Activated naive CD4-positive, alpha-beta T cell treated with anti-CD3 and anti-CD28 coated beads, Interleukin-2, amount 50 U/mL, for 72 hours (primary cell): ENCODE measurements at places on chromosomes 16 and 17. TPM values are rescaled to one million over a fixed set of nuclear protein-coding genes. Genes with fewer than 3 reads are reported as not detected.

NOG gene
- total RNA-seq: 15.7 TPM

IRX5 gene
- total RNA-seq: not detected

DNA sequence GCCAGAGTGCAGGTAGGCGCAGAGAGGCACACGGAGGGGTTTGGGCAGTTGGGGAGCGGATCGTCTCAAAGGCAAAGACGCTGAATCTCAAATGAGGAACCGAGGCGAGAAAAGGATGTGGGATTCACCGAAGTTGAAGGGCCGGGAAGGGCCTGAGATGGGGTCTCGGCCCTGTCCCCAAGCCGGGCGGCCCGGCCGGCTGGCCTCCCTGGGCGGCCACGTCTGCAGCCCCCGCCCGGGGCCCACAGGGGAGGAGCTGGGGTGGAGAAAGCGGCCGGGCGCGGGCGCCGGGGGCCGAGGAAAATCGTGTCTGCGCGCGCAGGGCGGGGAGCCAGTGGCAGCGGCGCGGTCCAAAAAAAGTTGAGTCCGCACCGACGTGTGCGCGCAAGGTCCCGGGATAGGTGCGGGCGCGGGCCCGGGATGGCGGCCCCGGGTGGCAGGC, 458 bp downstream of the SLC12A4 start:
- no peak for DNase-seq

GRCh38 chr16:86499889-86500707, 10.2 kb upstream of the FOXF1 start:
- no peak for DNase-seq

GRCh38 chr16:10859020-10859419, 18.0 kb upstream of the CIITA start:
- no peak for DNase-seq

GRCh38 chr17:48729335-48730239, 1.0 kb upstream of the HOXB13 start:
- no peak for DNase-seq

- DNase-seq: no peak
These were observed 11.8 kb downstream of the JPT2 start for GRCh38 chr16:1689853-1690252.

DNA sequence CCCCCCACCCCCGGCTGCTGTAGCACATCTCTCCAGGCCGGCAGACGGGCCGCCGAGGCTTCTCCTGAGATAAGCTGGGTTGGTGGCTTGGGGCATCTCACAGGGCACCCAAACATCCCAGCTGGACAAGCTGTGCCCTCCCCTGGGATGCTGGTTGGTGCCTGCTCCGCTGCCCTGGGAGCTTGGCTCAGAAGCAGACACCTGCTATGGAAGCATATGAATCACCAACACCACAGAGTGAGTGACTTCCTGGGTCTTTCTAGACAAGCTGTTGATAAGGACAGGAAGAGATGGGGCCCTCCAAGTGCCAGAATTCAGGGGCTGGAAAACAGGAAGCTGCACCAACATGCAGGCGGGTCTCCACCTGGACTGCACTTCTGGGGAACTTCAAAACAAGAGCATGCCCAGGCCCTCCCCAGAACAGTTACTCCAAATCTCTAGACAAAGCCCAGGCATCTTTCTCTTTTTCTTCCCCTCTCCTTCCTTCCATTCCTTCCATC, 13.7 kb downstream of the C16orf95 start:
- no peak for DNase-seq

DNA sequence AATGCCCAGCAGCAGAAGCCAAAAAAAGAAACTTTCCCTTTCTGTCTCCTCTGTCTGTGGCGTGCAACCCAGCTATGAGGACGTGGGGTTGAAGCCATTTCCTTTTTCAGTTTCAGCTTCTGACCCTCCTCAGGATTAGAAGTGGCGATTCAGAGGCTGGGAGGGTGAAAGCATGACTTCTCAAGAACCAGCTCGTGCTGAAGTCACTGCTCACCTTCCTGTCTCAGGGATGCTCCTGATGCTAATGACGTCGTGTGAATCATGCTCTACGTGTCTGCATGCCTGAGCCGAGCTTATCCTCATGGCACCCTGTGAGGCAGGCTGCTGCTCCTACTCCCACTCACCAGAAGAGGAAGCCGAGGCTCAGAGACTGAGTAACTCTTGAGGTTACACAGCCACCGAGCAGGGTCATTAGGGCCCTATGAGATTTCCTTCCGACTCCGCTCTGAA, 5.7 kb upstream of the LPO start:
- DNase-seq: no peak

- DNase-seq: no peak
These were observed 20.0 kb downstream of the NDUFAF8 start for GRCh38 chr17:81259058-81259605.

DNA sequence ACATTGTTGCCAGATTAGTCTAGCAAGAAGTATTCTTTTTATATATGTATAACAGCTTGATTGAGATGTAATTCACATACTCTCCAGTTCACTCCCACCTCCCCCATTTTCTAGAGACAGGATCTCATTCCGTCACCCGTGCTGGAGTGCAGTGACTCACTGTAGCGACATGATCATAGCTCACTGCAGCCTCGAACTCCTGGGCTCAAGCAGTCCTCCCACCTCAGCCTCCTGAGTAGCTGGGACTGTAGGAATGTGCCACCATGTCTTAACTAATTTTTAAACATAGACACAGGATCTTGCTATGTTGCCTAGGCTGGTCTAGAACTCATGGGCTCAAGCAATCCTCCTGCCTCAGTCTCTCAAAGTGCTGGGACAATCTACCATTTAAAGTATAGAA, 3.3 kb upstream of the RSAD1 start:
- DNase-seq: no peak

DNA sequence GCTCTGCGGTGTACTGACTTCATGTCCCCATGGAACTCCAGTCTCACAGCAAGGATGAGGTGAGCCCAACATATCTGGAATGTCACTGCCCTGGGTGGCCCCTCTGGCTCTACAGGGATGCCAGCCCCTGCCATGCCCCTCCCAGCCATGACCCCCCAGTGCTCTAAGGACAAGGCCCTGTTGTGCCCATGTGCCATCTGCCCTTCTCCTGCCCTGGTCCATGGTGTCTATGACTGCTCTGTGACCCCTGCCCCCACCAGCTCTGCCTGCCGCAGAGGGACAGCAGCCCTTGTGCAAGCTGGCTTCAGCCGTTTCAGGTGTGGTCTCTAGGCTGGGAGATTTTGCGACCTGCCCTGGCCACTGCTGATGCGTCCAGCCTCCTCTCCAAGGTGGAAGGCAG, 40.3 kb downstream of the TK2 start:
- no peak for DNase-seq

GRCh38 chr17:752620-753219, 656 bp upstream of the GEMIN4 start:
- peak; percentile 20 for DNase-seq

DNA sequence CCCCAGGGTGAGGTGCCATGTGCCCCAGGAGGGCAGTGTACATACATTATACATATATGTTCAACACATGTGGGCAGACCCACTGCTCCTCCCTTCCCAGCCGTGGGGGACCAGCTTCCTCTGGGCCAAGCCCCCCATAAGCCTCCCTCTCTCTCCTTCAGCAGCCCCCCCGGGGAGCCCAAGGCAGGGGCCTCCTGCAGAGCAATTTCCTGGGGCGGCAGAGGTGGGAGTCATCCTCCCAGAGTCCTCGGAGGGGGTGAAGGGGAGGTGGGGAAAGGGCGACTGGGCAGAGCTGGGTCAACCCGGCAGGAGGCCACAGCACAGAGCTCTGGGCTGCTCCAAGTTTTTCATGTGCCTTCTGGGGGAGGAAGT, 235.1 kb downstream of the ZNF423 start:
- no peak for DNase-seq

- DNase-seq: no peak
These were observed 43.2 kb downstream of the RAI1 start for GRCh38 chr17:17724307-17725010.

DNA sequence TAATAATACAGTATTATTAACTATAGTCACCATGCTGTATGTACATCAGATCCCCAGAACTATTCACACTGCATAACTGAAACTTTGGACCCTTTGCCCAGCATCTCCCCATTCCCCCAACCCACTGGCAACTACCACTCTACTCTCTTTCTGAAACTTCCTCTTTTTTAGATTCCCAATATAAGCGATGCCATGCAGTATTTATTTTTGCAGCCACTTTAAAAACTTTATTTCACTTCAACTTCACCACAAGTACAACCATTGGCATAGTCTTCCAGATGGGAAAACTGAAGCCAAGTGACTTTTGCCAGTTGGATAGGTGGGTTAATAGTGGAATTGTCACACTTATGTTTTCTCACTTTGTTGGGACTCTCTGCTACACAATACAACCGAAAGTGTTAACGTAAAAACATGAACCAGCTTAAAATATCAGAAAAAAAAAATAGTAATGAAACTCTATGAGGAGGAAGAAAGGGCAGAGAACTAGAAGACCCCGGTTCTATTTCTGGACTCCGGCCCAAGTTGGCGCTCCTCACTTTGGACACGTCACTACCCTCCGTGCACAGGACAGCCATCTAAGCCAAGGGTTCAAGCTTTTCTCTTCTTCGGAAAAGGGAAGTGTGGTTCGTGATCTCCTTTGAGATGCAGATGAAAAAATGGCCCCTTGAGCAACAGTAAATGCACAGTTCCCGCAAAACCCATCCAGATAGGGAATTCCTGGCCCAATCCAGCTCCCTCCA, 743 bp downstream of the SHCBP1 start:
- peak; percentile 12 for DNase-seq

DNA sequence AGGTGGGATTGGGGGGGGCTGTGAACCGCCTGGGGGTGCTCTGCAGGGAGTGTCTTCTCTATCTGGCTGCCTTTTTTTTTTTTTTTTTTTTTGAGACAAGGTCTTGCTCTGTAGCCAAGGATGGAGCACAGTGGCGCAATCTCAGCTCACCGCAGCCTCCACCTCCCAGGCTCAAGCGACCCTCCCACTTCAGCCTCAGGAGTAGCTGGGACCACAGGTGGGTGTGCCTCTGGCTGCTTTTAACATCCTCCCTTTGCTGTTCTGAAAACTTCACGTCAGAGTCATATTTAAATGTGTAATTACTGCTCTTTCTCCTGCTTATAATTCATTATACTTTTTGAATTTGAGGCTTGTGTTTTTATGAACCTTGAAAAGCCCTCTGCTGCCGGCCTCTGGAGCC, 78.4 kb downstream of the ZNF778 start:
- DNase-seq: no peak

GRCh38 chr17:40475234-40475908, 26.1 kb downstream of the TNS4 start:
- no peak for DNase-seq

DNA sequence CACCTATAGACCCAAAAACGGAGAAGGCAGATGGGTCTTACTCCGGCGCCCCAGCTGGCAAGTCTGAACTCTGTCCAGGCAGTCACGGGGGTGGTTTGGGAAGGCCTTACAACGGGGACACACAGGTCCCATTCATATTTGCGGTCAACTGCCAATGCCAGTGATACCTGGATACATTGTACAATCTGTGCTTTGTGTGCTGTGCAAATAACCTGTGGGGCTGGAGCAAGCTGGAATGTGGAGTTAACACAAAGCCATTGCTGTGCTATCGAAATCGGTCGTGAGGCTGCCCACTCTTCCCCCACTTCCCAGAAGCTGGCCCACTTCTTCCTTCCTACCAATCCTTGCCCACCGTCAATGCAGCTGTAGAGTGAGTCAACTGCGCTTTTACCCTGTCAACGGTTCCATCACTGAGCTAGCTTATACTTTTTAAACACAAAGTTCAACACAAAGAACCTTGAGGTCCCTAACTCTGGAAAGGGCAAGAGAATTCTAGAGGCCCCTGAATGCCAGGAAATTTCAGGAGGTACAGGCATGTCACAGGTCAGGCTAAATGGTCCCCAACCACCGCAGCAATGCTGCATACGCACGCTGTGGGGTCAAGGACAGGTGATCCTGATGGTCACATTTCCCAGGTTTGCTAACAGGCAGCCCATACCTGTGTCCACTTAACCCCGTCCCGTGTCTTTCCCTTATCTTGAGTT, 122.8 kb downstream of the ZFHX3 start:
- DNase-seq: no peak

- no peak for DNase-seq
These were observed 65.7 kb upstream of the LRRC37A3 start for GRCh38 chr17:64984851-64985521.

DNA sequence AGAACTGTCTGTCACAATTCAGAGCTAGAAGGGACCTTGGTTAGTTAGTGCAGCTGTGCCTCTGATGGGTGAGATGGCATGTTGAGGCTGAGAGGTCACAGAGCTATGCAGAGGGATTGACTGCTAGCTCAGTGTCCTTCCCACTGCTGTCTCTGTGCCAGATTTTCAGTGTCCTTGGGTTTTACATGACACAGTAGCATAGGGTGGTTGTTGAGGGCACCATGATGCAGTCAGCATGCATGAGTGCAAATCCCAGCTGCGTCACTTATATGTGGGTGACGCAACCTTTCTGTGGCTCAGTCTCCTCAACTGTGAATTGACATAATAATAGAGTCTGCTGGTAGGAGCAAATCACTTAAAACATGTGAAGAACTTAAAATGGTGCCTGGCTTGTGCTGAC, 2.7 kb downstream of the MT1A start:
- DNase-seq: no peak

DNA sequence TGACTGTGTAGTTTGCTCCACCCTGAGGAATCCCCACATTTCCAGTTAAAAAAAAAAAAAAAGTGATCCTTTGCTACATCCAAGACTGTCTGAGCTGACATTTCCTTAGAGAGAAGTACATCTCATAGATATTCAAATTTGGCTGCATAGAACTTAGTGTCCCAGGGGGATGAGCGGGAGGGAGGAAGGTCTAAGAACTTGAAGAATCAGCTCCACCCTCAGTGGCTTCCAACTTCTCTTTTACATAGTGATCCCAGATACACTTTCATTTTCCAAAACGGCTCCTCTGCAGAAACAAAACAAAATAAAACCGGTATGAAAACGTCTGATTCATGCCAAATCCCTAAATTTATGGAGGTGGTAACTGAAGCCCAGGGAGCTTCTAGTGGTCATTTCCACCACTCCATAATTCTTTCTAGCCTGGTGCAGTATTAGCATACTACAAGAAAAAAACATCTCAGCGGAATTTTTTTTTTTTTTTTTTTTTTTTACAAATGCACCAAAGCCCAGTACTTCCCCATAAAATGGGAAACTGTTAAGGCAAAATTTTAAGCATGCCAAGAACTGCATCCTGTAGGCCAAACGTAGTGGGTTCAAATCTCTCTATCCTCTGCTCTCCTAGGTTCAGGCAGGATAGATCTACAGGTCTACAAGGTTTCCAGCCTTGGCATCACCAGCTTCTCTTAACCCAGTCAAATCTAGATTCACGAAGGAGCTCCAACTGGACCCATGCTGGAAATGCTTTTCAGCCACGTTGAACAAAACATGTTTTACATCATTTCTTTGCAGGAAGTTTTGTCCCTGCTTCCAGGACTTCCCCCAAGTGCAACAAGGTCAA, 29.3 kb downstream of the MAF start:
- DNase-seq: no peak
